Hematopoietic multipotent progenitor cell treated with erythropoietin and hydrocortisone succinate and interleukin-3 and kit ligand, for 6 days (in vitro differentiated cells): ENCODE measurements at places on chromosomes 4 and X.

GRCh38 chr4:38131371-38132091 is 171.3 kb downstream of the PTTG2 start:
- DNase-seq: no peak

DNA sequence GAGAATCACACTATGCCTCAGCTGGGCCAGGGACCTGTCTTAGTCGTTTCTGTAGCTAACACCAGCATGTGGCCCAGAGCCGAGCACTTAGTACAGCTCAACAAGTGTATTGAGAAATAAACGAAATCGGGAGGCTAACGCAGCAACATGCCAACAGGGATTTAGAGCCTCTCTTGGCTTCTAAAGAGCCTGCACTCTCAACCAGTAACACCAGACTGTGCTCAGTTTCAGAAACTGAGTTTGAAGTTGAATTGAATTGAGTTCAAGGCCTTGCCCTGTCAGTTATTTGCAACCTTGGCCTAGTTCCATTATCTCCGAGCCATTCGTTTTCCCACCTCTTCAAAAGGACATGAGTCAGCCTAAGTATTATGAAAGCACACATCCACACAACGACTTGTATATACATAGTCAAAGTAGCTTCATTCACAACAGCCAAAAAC is 71.3 kb upstream of the LDB2 start:
- no peak for DNase-seq

DNA sequence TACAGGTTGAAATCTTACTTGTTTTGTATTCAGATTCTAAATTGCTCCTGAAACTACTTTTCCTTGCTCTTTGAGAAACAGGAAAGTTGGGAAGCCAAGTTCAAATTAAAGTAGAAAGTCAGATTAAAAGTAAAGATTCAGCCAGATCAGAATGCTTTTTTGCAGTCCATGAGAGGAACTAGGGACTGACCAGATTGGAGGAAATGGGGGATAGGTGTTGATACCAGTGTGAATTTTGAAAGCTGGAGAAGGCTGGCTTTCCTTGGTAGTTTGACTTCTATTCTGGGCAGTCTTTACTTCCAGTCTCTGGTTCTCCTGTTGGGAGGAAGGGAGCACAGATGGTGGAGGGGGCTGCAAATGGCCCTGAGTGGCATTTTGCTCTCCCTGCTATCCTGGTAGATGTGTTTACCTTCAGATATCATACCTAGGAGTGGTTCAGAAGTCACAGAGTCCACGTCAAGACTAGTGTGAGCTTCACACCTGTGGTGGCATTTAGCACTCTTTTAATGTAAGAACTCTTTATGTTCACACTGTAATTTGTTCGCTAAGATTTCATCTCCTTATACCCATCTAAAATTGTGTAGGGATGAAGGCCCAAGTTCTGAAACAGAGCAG is 68.8 kb downstream of the FNIP2 start:
- DNase-seq: no peak

DNA sequence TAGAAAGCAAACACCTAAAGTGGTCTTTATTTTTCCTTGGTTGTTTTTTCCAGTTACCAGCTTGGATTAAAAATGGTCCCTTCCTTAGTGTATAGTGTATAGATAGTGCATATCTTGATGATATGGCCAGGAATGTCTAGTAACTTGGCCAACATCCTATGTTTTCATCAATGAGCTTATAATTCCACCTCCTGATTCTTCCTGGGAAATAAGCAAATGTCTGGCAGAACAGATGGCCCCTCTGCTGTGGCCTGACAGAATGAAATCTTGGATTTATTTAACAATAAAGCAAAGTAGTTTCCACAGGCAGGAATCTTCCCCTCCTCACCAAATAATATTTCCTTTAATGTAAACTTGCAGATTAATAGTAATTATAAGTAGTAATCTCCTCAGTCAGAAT is 6.1 kb downstream of the SCARB2 start:
- DNase-seq: no peak
